Panc1 (cell line): ENCODE measurements at places on chromosomes 5 and 9. TPM values are rescaled to one million over a fixed set of nuclear protein-coding genes. Genes with fewer than 3 reads are reported as not detected.

DNA sequence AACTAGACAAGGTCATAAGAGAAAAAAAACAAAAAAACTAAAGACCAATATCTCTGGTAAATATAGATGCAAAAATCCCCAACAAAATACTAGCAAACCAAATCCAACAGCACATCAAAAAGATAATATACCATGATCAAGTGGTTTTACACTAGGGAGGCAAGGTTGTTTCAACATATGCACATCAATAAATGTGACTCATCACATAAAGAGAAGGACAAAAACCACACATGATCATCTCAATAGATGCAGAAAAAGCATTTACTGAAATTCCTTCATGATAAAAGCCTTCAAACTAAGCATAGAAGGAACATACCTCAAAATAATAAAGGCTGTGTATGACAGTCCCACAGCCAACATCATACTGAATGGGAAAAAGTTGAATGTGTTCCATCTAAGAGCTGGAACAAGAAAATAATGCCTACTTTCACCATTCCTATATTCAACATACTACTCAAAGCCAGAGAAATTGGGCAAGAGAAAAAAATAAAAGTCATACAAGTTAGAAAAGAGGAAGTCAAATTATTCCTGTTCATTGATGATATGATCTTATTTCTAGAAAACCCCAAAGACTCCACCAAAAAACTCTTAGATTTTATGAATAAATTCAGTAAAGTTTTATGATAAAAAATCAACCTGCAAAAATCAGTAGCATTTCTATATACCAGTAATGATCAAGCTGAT, 72.2 kb upstream of the FAM169A start:
- no peak for DNase-seq

DNA sequence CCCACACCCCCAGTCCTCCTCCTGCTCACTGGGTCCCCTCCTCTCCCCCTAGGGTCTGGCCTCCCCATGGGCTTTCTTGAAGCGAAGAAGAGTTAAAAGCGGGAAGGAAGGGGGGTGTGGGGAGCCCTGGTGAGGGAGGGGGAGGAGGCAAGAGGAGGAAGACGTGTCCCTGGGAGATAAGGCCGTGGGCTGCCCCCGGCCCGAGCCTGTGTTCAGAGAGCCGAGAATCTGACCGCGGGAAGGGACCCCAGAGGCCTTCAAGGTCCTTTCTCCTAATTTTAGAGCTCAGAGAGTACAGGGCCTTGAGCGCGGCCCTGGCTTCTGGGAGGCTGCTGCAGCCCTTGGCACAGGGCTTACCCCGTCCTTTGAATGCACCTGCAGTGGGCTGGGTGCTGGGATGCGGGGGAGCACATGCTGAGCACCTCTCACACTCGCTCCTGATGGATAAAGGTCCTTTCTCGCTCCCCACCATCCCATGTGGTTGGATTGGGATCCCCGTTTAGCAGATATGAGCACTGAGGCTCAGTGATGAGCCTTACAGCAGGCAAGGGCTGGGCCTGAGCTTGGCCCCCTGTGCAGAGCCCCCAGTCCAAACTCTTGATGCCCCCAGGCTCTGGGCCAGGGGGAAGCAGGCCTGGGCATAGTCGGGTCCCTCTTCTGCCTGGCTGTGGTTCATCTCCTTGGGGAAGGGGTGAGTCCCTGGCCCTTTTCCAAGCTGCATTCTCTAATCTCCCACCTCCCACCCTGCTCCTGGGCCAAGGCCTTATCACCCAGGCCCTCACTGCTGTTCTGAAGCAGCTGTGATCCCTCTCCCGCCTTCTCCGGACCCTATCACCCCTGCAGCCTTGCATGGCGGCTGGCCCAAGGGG, 5.9 kb downstream of the GFI1B start:
- no peak for DNase-seq

The UQCRQ gene
- total RNA-seq: 475 TPM

The PLK2 gene
- 258 TPM for total RNA-seq

The PNPLA7 gene
- 3.9 TPM for total RNA-seq

DNA sequence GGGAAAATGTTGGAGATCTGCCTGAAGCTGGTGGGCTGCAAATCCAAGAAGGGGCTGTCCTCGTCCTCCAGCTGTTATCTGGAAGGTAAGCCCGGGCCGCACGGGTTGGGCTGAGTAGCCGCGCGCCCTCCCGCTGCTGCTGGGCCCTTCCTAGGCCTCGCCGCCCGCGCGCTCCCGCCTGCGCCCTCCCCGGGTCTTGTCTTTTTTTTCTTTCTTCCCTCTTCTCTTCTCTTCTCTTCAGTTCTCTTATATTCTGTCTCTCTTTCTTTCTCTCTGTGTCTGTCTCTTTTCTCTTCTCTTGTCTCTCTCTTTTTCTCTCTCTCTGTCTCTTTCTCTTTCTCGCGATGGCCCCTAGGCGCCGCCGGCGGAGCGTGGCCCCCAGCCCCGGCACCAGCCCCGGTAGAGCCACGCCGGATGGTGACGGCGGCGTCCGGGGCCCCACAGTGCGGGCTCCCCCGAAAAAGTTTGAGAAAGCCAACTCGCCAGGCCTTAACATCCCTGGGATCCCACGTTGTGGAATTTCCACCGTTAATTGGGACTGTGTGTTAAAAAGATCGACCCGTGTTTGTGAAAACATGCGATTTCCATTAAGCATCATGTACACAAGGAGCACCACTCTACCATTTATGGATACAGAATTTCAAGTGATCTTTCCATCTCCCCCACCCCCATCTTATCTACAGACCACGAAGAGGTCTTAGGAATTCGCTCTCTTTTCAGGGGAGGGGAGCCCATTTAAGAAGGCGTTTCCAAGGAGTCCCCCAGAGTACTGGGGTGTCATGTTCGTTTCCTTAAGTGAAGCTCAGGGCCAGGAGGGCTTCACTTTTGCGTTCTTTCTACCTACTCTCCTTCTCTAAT, 616 bp downstream of the ABL1 start:
- DNase-seq: no peak

GRCh38 chr5:147234825-147235635, at the start of gene STK32A:
STK32A (plus strand) TSS chr5:147235026; CDS start chr5:147239635, 4,609 bp downstream.
- DNase-seq: no peak
